ENCODE measurements at places on chromosomes 7 and 10.

DNA sequence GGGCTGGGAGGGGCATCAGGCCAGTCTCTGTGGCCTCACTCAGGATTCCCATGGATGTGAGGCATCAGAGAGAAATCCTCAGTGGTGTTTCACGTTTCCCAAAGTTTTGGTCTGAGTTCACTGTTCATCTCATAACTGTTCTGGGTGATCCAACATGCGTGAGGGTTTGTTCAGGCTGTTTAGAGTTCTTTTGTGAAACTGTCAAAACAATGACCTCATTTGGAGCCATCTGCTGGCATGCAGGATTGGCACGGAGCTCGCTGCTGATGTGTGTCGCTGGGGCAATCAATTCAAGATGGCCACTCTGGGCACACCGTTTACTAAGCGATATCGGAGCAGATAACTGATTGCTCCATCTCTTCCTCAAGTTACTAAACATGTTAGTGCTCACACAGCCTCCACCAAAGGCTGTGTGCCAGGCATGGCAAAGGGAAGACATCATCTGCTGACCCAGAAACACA, 365.6 kb downstream of the WDR11 start:
- no peak for DNase-seq

GRCh38 chr7:76023002-76023401, 24.8 kb downstream of the STYXL1 start:
- DNase-seq, result no peak

- DNase-seq, result no peak
Measured at GRCh38 chr10:50398823-50399222, 147.5 kb upstream of the ASAH2 start.

DNA sequence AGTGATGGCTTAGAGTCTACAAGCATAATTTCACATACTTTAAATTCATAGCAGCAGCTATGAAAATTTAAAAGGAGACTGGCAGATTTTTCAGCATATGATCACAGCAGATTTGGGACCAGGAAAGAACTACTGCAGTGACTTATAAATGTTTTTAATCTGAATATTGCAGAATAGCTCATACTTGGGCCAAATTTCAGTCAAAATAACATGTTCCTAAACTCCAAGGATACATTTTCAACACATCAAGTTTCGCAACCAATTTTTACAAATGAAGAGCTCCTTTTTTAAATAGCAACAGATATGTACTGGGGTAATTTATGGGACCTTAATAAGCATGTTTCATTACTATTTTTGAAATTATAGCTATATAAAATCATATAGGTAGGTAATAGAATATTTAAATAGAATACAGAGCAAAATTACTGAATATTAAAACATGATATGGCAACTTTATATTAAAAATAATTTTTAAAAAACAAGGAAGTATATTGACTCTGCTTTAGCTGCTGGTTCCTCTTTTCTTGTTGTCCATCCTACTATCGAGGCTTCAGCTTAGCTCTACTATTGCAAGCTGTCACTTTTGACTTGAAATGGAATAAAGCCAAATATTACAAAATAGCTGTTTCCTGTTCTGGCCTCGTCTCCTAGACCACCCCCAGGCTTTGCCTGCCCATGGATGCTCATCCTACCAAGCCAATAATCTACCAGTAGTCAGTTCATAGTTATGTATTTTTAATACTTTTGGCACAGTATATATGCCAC, 123.1 kb downstream of the NRBF2 start:
- no peak for DNase-seq

GRCh38 chr7:121777672-121778071, 95.3 kb upstream of the PTPRZ1 start:
- no peak for DNase-seq

DNA sequence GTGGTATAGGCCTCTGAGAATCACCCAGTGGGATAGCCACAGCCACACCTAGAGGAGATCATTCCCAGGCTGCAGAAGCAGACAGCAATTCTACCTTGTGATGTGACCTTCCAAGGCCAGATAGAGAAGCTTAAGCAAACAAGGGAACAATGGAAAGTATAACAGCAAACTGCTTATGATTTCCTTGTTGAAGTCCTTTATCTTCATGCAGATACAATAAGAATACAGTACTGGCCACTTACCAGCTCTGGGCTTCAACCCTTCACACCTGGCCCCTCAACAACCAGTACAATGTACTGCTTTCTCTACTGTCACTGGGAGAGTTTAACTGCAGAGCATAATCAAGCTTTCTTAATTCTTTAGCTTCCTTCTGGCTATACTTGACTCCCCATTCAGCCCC, 22.6 kb upstream of the DDX50 start:
- DNase-seq, result no peak
